ENCODE measurements at places on chromosomes 1 and 21. TPM values are rescaled to one million over a fixed set of nuclear protein-coding genes. Genes with fewer than 3 reads are reported as not detected.
A peak's percentile ranks its signal among the peaks of the same experiment; 100 is the strongest.

DNA sequence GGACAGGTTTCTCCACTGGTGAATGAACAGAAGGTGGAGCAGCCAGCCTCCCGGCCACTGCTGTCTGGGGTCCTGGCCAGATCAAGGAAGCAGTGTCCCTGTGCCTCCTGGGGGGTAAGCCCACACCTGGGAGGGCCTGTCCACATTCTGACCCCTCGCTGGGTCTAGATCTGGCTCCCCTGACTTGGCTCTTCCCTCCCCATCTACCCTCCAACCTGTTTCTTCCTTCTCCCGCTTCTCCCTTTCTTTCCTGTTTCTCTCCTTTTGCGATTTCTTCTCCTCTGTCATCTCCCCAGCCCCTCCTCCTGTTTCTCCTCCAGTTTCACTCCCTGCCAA is 378 bp downstream of the RORC start:
- no peak for DNase-seq

DNA sequence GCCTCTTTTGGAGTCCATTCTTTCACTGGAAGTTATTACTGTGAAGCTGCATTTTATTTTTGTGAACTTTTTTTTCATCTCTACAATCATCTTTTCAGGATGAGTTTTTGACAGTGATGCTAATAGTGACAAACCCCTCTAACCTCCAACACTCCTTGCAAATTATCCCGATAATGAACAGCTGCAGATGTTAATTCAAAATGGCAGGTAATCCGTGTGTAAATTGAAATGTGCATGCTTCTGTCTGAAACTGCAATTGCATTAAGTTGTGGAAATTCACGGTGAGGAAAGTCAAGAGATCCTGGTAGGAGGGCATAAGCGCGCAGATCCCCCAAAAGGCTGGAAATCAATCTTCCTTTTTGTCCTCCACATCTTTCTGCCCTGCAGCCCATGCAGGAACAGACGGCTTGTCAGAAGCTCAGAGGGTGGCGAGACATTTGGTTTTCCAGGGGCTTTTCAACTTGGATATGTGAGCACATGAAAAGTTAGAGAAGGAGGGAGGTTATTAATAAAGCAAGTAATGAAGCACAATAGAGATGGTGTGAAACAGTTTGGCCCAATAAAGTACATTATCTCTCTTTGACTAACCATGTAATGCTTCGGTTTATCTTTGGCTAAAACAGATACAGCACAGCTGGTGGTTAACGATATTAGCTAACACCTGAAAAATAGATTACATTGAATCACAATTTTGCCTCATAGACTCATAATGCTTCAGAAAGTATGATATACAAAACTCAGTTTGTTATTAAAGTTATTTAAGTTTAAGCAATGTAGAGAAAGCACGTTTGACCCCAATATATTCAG is 143.5 kb upstream of the COA6 start:
- DNase-seq, result no peak

DNA sequence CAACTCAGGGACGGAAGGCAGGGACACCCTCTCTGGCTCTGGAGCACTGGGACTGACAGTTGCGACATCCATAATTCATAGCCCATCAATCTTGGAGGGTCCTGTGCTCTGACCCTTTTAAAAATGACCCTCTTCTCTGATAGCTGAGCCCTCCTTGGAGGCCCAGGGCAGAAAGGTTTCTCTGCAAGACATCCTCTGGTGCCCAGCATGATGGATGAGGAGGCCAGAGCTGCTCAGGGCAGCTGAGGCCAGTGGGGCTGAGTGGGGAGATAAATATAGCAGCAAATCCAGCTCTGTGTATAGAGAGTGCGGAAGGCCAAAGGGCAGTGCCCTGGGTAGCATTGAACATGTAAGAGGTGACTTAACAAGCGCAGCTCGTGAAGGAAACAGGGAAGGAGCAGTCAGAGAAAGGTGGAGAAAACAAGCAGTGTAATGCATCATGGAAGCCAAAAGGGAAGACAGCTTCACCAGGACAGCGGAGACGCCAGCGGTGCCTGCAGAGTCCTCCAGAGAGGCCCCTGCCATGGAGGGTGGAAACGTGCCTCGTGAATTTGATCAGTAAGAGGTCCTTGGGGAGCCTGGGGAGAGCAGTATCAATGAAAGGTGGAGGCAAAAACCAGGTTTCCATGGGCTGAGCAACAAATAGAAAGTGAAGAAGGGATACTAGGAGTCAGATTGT is 50.4 kb upstream of the FMOD start:
- DNase-seq, result no peak

GRCh38 chr1:170596701-170597100 is 64.7 kb downstream of the GORAB start:
- DNase-seq, result no peak

DNA sequence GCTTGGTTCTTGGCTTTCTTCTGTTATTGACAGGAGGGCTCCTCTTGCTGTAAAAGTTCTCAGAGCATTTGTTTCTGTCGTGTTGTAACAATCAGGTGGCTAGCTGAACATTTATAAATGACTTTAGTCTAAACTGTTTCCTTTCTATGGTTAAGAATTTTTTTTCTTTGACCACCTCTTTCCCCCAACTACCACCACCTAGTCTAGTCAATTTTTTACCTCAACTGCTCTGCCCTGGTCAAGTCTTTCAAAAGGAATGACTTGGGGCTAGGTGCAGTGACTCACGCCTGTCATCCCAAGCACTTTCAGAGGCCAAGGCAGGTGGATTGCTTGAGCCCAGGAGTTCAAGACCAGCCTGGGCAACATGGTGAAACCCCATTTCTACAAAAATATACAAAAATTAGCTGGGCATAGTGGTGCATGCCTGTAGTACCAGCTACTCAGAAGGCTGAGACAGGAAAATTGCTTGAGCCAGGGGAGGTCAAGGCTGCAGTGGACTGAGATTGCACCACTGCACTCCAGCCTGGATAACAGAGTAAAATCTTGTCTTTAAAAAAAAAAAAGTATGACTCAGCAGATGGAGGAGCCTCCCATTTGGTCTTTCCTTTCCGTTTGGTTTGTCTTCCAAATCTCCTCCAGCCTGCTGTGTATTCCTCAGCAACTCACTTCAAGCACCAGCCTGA is 40.7 kb downstream of the MAP3K21 start:
- DNase-seq, result no peak

- DNase-seq, result no peak
These were observed 7.7 kb downstream of the AHDC1 start for GRCh38 chr1:27596261-27596660.

DNA sequence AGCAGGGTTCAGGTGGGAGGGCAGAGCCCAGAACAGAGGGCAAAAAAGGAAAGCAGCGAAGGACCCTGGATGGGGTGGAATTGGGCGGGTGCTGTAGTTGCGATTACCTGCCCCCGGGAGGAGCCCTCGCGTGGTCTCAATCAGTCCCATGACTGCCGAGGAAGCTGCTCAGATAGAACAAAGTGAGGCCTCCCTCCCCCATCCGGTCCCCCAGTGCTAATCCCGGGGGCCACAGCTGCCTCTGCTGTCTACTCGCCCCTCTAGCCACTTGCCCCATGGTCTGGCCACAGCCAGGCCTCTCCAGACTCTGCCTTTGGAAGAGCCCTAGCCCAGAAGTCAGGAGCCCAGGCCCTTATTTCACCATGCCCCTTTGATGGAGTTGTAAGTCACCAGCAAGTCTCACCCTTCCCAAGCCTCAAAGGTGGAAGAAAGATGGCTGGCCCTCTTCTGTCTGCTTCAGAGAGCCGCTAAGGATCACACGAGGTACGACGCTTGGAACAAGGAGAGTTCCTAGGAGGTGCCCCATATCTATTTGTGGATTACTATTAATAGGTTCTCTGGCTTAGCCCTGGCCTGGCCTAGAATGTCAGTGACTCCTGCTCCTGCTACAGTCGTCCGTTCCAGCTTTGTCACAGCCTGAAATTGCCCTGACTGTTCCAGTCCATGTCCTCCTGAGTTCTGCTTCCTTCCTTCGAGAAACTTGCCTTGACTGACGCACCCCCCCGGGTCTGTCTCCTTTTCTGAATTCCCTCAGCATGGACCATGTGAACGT is 16.4 kb downstream of the ECHDC2 start:
- DNase-seq, result no peak

- DNase-seq, result no peak
These were observed 1.2 kb upstream of the CSMD2 start for GRCh38 chr1:34166191-34166624.

GRCh38 chr1:22670352-22670975 is 17.4 kb downstream of the C1QB start:
- DNase-seq, result no peak

DNA sequence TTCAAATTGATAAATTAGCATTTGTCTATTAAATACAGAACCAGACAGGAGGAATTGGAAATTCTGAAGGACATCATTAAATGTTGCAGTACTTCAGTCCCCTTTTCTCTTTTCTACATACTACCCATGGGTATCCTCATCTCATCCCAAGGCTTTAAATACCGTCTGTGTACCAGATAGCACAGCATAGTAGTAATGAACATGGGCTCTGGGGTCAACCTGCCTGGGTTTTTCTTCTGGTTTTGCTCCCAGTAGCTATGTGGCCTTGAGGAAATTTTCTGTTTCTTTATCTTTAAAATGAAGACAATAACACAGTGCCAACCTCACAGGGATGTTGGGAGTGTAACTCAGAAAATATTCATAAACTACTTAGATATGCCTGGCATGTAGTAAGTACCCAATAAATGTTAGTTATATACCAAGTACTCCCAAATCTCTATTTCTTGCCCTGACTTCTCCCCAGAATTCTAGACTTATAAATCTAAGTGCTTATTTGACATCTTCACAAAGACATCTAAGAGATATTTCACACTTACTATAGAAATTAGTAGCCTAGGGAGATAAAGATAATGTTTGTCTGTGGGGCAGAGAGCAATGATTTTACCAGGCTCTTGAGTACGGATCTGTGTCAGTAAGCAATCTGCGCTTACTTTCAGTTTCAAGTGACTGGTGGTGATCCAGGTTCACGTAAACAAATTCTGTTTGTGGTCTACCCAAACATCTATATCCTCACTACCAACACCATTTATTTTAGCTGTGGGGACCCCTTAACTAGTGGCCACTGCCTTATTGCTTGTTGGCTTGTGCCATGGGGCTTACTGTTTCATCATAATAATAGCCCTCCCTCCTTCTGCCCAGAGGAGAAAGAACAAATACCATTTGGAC is 37.3 kb downstream of the VANGL2 start:
- peak; percentile 51 for DNase-seq

DNA sequence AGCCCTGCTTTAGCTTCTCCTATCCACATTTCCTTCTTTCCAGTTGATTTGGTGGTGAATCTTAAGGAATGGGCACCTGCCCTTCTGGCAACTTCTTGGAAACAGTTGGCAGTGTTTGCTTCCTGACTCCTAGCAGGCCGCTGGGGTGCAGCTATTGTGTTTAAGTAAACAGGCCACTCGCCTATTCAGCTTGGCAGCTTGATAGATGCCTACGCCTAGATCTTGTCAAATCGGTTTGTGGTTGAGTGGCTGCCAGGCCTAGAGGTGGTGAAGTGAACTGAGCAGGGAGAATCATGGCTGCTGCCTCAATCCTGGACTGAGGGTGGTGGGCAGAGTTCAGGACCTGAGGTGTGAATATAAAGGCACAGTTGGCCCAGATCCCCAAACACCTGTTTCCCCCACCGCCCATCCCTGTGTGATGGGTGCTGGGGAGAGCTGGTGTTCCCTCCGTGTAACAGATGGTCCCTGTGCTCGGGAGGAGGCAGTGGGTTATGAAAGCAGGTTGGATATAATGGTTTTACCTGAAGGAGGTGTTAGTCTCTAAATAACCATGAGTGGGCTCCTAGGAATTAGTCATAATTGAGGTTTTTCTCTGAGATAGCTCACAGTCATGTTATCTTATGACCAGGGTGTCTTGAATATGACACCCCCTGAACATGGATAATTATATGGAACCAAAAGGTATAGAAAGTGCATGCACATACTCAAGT is 940 bp upstream of the PLA2G2C start:
- DNase-seq, result no peak

DNA sequence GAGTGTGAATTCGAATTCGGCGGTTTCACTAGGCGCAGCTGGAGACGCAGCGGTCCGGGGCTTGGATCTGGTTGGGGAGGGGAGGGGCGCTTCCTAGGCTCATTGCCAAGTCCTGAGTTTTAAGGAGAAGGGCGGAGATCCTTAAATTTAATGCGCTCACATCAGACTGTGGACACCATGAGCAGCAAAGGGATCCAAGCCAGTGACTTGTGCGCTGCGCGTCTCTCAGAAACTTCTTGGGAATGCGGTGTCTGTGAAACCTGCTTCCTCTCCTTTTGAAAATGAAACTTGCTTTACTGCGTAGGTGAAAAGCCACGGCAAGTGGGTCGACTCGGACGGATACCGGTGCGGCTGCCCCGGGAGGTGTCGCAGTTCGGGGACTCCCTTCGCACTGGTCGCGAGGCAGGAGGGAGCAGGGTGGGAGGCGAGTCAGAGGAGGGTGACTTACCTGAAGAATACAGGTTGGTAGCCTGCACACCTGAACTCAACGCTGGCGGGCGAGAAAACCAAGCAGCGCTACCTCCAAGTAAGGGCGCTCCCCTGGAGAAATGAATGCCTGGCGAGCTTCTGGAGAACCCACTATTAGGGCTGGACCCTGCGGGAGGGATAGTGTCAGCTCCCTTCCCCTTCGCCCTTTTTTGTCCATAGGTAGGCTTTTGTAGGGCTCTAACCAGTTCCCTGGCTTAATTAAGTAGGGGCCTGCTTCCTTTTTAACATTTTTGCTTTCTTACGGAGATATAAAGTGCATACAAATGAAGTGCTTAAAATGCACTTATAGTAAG is 992 bp downstream of the TENT5C start:
- no peak for DNase-seq

GRCh38 chr1:29698033-29698432 is 461.7 kb downstream of the PTPRU start:
- no peak for DNase-seq

The KCNJ9 gene
- 0.05 TPM for total RNA-seq

The DIO1 gene
- total RNA-seq, result 0.05 TPM

The KCNJ15 gene
- total RNA-seq, result 1.1 TPM

The OR2M3 gene
- not detected for total RNA-seq

The PLEKHN1 gene
- total RNA-seq, result 0.14 TPM

The ORC1 gene
- total RNA-seq, result 15.0 TPM

The ZNF593OS gene
- not detected for total RNA-seq

The SLFNL1 gene
- 0.19 TPM for total RNA-seq

The RABIF gene
- 7.7 TPM for total RNA-seq

The STIL gene
- total RNA-seq, result 17.7 TPM

The SHC1 gene
- 30.5 TPM for total RNA-seq

The HUNK gene
- total RNA-seq, result 1.1 TPM

The LRRN2 gene
- 0.66 TPM for total RNA-seq

The PRDM15 gene
- 4.0 TPM for total RNA-seq

The WNT2B gene
- 0.42 TPM for total RNA-seq

The SPATA45 gene
- total RNA-seq, result 0.33 TPM

Data from thymus (tissue), 14 donors.